KBM-7 (cell line): ENCODE measurements at places on chromosomes 4 and X.
A peak's percentile ranks its signal among the peaks of the same experiment; 100 is the strongest.

DNA sequence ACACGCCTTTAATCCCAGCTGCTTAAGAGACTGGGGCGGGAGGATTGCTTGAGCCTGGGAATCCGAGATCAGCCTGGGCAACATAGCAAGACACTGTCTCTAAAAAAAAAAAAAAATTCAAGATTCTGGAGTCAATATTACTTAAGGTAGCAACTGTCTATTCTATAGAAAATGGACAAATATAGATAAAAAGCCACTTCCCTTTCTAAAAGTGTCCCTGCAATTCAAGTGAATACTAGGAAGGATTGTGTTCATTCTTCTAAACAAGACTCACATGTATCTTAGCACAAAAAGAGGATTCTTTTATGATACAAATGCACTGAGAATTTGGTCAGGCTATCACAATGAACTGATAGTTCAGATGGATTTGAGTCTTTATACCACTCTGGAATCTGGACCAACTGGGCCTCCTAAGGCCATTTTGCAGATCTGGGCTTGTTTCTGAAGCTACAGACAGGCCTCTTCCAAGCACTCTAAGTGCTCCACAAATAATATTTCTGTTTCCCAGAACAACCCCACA, 7.0 kb downstream of the PKD2 start:
- DNase-seq, result no peak

- DNase-seq, result no peak
Observed at GRCh38 chr4:151469970-151470369, 61.0 kb downstream of the FHIP1A start.

DNA sequence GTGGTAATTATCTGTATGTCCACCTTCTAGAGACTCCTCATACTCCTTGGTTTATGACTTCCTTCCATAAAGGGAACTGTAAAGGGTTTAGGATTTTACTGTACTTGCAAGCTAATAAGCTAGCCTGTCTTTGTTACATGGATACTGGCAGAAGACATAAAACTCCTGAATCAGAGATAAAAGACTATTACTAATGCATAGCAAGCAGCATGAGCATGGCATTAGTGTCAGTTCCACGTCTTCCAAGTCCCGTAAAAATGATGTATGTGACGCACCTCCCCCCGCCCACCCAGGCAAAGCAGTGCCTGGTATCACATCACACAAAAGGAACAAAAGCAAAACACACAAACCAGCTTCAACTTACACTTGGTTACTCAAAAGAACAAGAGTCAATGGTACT, 71.0 kb downstream of the SLC10A6 start:
- no peak for DNase-seq

DNA sequence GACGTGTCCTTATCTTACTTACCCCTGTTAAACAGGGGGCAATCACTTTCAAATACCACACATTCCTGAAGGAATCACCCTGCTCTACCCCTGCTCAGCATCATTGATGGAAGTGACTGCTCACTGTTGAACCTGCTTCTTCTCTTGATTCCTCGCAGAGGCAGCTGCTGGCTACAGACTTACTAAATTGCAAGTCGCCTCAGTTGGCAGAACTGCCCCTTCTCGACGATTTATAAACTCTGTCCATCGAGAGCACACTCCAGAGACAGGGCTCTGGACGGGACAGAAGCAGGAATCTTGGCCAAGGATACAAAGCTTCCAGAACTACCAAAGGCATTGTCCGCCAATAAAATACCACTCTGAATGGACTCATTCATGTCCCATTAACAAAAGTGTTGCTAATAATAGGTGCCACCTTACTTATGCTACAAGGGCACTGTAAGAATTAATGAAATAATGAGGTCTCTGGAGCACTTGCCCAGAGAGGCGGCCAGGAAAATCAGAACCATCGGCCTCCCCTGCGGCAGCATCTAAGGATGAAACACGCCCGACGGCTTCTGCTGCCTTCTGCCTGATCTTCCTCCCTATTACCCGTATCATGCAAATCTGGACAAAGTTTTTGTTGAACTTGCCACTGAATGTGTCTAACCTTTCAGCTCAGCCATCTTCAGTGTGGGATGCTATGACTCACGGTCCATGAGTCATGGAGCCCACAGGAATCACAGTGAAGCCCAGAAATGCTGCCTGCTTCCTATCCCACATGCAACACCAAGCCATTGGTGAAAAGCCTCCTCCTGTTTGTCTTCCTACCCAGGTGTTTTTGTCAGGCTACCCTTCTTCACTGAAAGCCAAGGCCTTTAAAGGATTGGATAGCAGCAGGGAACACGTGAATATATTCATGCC, 164.9 kb downstream of the MAML3 start:
- DNase-seq, result no peak

DNA sequence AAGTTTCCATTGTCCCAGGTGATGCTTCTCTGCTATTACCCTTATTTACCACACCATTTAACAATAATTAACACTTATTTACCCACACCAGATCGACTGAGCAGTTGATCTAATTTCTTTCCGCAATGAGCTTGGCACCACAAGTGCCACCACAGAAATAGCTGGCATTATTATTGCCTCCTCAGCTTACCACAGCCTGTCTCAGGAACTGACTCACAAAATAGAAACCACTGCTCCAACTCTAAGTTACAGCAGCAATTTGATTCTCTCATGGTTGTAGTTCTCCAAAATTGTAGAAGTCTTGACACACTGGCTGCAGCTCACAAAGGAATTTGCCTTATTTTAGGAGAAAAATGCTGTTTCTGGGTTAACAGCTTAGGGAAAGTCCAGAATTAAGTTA, 22.5 kb downstream of the ZNF721 start:
- DNase-seq, result peak; percentile 24

DNA sequence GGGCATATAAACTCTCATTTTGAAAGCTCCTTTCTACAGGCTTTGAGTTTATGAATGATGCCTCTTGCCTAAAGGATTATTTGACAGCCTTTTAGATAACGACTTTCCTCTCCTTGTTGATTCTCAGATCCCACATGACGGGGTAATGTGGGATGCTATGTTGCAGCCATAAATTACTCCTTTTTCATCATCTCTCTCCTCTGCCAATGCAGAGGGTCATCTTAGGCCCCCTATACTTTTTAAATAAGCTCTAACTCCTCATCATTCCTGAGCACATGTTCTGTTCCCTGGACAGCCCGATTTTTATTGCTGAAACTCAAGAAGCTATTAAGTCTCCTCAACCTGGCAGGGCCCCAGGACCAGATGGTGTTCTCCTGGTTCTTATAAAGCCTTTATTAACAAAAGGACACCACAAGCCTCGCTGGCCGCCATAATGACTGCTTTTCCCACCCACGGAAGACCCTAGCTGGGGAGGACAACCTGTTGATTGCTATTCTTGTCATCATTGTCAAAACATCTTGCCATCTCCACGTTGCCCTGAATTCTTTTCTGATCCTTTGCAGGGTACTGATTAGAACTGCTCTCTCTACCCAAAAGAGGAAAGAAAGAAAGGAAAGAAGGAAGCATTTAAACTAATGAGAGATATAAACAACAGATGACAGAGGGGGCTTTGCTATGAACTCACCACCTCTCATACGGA, 150.7 kb downstream of the DHX15 start:
- DNase-seq, result no peak

- DNase-seq, result no peak
Observed at GRCh38 chrX:109793191-109793590, 60.1 kb upstream of the ACSL4 start.

DNA sequence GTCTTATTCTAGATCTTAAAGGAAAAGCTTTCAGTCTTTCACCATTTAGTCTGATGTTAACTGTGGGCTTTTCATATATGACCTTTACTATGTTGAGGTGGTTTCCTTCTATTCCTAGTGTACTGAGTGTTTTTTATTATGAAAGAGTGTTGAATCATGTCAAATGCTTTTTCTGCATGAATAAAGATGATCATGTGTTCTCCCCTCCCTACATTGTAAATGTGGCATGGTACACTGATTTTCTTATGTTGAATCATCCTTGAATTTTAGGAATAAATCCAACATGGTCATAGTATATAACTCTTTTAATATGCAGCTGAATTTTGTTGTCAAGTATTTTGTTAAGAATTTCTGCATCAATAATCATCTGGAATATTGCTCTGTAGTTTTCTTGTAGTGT, 4.3 kb downstream of the CLGN start:
- no peak for DNase-seq

DNA sequence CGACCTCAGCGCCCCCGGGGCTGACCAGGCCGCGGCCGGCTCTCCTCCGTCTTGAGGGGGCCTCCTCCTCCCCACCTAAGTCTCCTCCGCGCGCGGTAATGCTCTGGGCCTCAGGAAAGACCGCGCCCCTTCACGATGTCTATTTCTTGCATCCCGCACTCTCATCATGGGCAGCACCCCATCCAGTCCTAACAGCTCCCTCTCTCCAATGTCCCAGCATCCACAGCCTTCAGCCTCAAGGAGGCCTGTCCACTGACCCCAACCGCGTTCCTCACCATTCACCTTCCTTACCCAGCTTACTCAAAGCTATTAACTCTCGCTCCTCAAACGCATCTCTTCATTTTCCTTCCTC, 77.5 kb downstream of the MAGED4 start:
- no peak for DNase-seq

DNA sequence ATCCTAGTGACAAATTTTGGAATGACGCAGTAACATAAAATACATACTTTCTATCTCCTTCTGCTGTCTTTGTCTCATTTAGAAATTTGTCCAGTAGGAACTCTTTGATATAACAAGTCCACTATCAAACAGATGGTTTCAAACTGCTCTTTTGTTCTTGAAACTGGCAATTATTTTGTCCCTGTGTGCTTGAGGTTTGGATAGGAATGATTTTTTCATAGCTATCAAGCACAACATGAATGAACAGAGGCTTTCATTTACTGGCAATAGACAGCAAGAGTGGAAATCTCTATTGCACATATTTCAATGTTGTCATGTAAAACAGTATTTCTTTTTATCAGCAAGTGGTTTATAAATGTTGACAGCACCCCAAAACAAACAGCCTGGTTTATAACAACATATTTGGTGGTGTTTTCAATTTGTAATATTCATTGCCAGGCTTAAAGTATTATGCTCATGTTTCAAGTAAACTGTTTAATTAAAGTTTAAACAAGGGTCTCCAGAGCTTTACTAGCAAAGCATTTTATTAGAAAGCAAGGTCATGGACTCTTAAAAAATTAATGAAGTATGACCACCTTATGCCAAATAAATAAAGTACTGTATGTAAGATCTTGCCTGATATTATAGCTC, 60.0 kb downstream of the TIGD2 start:
- DNase-seq, result no peak

- peak; percentile 72 for DNase-seq
Observed at GRCh38 chr4:105191621-105192210, 45.0 kb downstream of the TET2 start.

DNA sequence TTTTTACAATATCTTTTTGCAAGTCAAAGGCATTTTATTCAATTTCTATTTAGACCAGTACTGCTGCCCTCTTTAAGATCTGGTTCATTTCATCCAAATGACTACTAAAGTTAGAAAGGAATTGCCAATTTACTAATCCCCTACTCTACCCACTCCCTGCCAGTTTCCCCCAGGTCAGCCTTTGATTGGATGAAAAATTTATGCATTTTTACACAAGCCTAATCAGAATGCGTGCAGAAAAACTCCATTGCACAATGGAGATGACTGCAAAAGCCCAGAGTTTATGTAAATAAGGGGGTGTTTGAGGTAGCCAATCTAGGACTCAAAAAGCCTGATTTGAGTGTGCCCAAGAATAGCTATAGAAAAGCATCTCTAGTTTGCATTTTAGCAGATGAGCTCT, 310.6 kb downstream of the PABPC4L start:
- no peak for DNase-seq

GRCh38 chr4:24477919-24478318, 106.4 kb downstream of the DHX15 start:
- no peak for DNase-seq

DNA sequence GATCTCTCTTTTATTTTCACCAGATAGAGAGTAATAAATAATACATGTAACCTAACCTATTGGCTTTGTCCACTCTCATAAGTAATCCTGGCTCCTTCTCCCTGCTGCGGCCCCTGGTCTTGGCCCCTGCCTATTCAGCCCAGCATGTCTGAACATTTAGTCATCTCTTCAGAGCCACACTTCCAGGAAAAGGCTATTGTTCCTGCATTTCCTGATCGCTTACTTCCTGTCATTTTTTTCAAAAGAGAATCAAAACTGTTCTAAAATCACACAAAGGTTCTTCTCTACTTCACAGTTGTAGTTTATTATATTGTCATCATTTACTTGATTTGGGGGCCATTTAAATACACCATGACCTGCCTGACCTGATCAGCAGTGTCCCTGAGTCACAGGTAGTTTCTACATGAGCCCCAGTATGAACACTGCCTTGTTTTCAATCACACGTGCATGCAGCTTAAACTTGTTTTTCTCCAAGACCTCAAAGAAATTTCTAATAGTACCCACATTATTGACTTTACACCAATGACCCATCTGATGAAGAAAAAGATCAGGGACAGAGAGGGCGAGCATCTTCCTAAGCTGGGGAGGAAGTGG, 47.4 kb upstream of the KDR start:
- DNase-seq, result no peak

- no peak for DNase-seq
Observed at GRCh38 chrX:143964549-143964948, 80.7 kb downstream of the UBE2NL start.

DNA sequence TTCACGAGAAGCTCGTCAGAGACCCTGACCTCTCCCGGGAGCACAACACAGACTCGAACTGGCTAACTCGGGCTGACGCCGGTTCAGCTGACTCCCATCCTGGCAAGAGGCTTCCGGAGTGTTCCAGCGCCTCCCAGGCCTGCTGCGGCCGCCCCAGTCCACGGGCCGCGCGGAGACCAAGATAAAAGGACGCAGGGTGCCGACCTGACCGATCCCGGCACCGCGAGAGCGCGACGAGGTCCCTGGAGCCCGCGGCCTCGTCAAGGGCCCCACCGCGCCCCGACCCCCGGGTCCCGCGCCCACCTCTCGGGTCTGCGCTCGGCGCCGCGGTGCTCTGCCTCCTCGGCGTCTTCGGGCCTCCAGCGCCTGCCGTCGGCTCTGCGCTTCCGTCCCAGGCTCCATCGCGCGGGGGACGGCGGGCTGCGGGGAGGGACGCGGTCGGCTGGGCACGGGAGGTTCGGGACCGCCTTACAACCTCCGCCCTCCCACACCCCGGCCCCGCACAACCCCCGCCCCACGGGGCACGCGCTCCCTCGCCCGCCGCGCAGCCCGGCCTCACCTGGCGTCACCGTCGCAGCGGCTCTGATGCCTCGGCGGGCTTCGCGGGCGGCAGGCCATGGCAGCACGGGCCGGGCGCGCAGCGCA, 426 bp downstream of the SLBP start:
- DNase-seq, result peak; percentile 39

GRCh38 chrX:13263560-13264251, 56.1 kb downstream of the ATXN3L start:
- no peak for DNase-seq

DNA sequence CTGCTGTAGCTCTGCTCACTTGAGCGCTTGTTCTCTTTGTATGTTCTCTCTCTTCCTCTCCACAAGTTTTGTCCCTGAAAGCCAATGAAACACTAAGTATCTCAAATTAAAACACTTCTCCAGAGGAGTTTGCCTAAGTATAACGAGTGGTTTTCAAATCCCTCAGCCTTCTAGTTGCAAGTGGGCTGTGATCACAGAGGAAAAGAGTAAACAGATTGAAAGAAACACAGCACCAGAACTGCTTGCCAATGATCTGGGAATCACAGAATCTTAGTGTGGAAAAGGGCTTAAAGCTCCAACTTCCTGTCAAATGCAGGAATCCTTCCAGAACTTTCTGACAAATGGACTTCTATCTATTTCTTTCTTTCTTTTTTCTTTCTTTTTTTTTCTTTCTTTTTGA, 4.8 kb upstream of the PRSS12 start:
- no peak for DNase-seq
